NCI-H2171 treated with DMSO at 0.1 percent for 48 hours (cell line): ENCODE measurements at places on chromosomes 1 and 21.
A peak's percentile ranks its signal among the peaks of the same experiment; 100 is the strongest.

GRCh38 chr21:17523007-17523451 is 10.2 kb downstream of the CXADR start:
- no peak for DNase-seq

DNA sequence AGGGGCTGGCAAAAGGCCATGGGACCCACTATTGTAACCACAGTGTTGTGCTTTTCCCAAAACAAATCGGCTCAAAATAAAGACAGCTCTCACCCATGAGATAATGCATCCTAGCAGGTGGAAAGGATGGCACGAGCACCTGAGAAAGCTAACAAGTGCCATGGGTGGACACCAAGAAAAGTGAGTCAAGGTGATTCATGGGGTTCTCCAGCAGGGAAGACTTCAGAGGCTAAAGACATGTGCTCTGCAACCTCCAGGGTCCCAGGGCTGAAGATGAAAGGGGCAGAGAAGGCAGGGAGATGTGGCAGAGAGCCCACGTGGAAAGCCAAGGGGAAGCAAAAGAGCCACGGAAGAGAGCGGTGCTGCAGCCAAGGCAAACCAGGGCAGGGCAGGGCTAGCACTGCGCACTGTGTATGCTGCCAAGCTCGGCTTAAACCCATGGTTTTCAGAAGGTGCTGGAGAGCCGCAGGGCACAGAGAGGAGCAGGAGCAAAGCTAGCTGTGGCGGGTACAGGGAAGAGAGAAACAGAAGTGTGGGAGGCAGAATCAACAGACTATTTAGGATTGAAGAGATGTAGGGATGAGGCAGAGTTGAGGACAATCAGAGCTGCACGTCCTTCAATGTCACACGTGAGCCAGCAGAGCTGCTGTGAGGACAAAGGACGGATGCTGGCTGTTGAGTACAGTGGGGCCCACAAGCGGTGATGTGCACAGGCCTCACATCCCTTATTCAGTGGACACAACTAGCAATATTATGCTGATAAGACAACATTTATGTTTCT is 41.8 kb upstream of the C1orf198 start:
- no peak for DNase-seq

GRCh38 chr1:43582162-43582566 is 51.5 kb downstream of the PTPRF start:
- peak; percentile 99 for DNase-seq

GRCh38 chr1:13752852-13753251 is 52.9 kb downstream of the PRDM2 start:
- DNase-seq, result no peak

- DNase-seq, result no peak
These were observed 18.6 kb downstream of the FABP3 start for GRCh38 chr1:31354283-31354682.

- peak; percentile 7 for DNase-seq
These were observed 622.4 kb upstream of the PKN2 start for GRCh38 chr1:88061492-88062177.

DNA sequence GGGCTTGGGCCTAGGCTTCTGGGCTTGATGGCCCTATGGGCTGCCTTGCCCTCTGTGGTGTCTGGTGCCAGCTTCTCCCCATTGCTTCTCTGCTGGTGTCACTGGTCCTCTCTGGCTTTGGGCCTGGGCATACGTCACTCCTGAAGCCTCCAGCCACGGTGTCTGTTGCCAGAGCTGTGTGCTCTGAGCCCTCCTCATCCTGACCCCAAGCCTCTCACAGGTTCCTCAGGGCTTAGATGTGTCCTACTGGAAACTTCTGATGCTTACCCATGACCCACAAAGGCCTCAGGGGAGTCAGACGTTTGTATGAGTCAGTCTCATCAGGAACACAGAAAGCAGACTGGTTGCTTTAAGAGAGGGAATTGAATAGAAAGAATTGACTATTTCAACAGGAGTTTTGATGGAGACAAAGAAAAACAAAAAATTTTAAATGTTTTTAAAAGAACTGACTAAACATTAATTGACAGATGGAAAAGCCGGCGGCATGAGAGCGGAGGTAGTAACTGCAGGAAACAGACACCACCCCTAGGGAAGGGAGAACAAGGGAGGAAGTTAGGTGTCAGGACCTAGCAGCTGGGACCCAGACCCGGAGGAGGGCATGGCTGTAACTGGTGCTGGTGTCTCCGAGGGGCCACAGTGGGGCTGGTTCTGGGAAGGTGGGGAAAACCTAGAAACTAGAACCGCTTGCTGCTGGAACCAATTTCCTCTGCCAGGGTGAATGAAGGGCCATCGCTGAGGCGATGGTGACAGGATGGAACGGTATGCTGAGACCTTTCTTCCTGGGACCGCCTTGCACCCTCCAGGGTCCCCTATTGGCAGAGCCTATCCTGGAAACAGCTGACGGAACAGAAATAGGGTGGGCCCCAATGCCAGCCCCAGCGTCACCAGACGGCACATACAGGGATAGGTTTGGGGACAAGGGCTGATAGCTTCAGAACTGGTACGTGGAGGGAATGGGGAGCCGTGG is 40.0 kb upstream of the CITED4 start:
- DNase-seq, result no peak

DNA sequence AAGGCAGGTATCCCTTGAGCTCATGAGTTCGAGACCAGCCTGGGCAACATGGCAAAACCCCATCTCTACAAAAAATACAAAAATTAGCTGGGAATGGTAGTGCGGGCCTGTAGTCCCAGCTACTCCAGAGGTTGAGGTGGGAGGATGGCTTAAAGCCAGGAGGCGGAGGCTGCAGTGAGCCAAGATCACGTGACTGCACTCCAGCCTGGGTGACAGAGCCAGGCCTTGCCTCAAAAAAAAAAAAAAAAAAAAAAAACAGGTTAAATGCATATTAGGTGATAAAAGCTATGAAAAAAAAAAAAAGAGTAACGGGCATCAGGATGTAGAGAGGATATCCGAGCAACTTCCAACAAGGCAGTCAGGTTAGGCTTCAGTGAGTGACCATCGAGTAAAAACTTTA is 2.8 kb upstream of the SRRM1 start:
- DNase-seq, result peak; percentile 53

GRCh38 chr1:70117046-70117445 is 88.3 kb downstream of the LRRC40 start:
- DNase-seq, result no peak

DNA sequence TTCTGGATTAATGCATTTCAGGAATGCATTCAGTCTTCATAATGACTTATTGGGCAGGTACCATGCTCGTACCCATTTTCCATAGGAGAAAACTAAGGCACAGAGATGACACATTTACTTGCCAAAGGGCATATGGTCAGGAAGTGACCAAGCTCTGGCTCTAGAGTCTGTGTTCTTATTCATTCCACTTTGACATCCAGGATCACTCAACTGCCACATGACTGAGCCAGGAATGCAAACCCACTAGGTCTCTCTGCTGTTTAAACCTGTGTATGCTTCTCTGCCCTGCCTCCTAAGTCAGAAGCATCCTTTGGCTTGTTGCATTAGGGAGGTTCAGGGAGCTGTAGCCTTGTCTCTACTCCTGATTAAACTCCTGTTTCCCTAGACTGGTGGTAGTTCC is 7.5 kb downstream of the KAZN start:
- DNase-seq, result no peak

GRCh38 chr21:44931137-44931500 is 8.7 kb upstream of the SLX9 start:
- DNase-seq, result peak; percentile 12

DNA sequence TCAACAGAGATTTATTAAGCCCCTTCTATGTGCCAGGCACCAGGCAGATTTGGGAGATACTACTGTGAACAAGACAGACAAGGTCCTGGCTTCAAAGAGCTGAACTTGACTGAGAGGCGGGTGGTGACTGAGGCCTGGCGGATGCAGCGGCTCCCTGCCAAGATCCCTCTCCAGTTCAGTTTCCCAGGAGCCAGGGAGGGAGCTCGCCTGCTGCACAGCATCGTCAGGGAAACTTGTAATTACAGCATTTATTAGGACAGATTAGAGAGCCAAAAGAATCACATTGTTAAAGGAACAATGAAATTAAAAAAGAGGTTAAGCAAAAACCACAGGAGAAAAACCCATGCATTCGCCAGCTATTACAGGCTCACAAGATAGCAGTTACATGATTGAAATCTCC is 55.3 kb downstream of the ETS2 start:
- DNase-seq, result no peak

GRCh38 chr21:21664871-21665270 is 666.7 kb downstream of the NCAM2 start:
- DNase-seq, result no peak

GRCh38 chr1:60281360-60281932 is 207.9 kb upstream of the C1orf87 start:
- DNase-seq, result peak; percentile 62

GRCh38 chr1:4397196-4397595 is 257.2 kb upstream of the AJAP1 start:
- peak; percentile 94 for DNase-seq

GRCh38 chr1:28359592-28360239 is 9.8 kb upstream of the PHACTR4 start:
- DNase-seq, result peak; percentile 70

GRCh38 chr1:50452700-50453099 is 29.5 kb upstream of the DMRTA2 start:
- no peak for DNase-seq

- no peak for DNase-seq
These were observed 323.5 kb downstream of the DUSP10 start for GRCh38 chr1:221418346-221418745.

DNA sequence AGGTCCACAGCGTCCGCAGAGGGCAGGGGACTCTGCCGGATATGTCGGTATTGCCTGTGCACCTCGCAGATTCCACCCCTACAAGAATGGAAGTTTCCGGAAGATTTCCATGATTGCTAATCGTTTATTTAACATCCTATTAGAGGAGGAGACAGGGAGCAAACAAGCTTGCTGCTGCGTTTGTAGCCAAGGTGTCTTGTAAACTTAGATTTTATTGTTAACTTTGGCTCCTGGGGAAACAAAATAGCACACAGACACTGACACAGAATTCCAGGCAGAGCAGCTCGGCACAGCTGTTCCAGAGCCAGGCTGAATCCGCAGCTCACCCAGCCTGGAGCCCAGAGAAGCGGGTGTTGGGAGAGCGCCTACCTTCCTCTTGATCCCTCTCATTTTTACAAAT is 75.7 kb downstream of the AJAP1 start:
- no peak for DNase-seq

DNA sequence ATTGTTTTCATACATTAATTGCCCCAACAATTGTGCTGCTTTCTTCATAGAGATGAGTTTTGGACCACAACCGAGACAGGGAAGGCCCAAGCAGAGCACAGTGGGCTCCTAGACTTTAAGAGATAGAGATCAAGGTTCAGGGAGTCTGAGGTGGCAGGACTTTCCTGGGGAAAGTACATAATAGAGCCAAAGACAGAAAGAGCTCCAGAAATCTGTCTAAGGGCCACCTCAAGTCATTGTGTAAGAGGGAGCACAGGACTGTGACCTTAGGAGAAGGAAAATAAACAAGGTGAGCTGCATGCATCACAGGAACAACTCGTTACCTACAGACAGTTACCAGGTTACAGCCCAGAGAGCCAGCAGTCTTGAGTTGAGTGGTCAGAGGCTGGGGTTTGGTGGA is 41.3 kb upstream of the CR2 start:
- no peak for DNase-seq

DNA sequence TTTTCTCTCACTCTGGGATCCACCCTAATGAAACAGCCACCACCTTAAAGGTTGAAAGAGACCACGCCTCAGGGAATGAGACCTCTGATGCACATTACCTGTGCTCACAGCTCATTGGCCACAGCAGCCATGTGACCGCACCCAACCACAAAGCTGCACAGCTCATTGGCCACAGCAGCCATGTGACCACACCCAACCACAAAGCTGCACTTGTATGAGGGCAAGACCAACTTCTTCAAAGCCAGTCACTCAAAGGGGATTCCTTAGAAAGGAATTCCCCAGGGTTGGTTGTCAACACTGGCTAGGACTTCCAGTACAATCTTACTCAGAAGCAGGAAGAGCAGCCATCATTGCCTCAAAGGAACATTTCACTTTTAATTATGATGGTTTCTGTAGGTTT is 43.6 kb upstream of the PDE9A start:
- peak; percentile 35 for DNase-seq

GRCh38 chr21:39336457-39337008 is 12.4 kb downstream of the HMGN1 start:
- DNase-seq, result no peak

DNA sequence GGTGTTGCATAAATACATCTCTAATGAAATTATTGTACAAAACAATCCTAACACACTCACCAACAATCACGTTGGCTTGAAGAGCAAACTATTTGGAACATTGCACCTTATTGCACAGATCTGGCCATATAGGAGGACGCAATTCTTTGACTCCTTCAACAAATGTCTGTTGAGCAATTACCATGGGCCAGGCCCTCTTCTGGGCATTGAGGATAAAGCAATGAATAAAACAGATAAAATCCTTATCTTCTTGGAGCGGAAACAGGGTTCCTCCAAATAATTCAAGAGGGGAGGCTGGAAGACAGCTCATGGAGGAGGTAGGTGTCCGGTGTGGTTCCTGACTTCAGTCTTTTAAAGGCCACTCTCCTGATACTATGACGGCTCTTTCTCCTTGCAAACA is 43.3 kb downstream of the PAX7 start:
- DNase-seq, result no peak

DNA sequence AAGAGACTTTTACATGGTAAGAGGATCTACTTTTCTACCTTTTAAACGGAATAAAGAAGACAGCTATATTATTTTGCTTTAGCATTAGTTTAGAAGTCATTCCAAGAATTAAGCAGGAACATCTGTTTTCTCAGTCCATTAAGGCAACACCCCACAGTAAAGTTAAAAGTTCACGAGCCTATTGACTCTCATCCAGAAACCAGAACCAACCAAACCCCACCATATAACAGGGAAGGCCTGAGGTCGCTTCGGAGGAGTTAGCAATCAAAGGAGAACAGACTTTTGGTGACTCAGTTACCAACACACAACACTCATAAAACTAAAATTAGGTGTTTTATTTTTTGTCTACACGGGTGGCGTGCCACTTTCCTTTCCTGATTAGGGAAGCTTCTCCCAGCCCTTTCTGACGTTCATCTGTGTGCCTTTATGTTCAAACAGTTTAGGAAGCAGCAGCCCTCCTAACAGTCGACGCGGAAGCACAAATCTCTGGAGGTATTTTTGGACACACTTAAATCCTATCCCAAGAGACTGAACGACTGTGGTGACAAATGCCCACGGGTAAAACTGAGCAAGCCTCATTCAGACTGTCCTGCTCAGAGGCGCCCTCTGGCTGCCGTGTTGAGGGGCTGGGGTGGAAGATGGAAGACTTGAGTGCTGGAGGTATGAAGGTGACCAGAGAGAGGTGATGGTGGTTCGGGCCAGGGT is 8.6 kb upstream of the PLA2G2C start:
- DNase-seq, result peak; percentile 64

DNA sequence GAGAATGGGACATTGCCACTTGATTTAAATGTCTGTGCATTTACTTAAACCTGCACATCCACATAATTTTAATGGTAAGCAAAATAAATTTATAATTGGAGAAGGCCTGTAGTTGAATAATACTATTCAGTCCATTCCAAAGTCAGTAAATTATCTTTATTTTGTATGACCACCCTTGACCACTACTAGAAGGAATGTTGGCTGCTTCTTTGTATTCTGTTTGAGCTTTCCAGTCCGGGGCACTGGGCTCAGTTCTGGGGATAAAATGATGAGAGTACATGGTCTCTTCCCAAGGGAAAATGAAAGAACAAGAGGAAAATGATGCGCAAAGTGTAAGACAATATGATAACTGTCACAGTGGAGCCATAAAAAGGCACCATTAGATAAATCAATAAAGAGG is 98.9 kb downstream of the CRB1 start:
- no peak for DNase-seq

- DNase-seq, result no peak
These were observed 43.4 kb upstream of the RD3 start for GRCh38 chr1:211535346-211535745.

GRCh38 chr1:195766709-195767108 is 841.5 kb downstream of the KCNT2 start:
- no peak for DNase-seq

GRCh38 chr1:115117298-115117697 is 28.0 kb upstream of the TSPAN2 start:
- no peak for DNase-seq
